ENCODE measurements at places on chromosomes 16 and 17.

DNA sequence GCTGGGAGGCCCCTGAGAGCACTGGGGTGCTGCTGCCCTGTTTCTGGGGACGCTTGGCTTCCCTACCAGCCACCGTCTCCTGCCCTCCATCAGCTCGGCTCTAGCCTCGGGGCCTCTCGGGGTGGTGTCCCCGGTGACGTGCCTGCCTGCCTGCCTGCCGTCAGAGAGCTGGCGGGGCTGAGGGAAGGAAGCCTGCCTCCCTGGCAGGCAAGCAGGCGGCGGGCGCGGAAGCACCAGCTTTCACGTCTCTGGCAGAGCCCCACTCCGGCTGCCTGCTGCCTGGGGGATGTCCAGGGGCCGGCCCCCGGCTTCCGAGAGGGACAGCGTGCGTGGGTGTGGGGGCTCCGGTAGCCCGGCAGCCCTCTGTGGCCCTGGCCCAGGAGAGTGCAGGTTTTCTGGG lies 9.3 kb downstream of the CENPX start:
- no peak for DNase-seq

DNA sequence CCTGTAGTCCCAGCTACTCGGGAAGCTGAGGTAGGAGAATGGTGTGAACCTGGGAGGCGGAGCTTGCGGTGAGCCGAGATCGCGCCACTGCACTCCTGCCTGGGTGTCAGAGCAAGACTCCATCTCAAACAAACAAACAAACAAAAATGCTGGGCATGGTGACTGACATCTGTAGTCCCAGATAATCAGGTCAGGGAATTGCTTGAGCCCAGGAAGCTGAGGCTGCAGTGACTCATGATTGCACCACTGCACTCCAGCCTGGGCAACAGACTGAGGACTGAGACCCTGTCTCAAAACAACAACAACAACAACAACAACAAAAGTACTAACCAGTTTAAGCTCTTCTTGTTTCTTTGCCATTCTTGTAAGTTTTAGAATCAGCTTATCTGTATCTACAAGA lies 383.0 kb upstream of the PMFBP1 start:
- DNase-seq, result no peak

- DNase-seq, result no peak
Observed at GRCh38 chr17:81240761-81241160, 1.6 kb downstream of the NDUFAF8 start.

DNA sequence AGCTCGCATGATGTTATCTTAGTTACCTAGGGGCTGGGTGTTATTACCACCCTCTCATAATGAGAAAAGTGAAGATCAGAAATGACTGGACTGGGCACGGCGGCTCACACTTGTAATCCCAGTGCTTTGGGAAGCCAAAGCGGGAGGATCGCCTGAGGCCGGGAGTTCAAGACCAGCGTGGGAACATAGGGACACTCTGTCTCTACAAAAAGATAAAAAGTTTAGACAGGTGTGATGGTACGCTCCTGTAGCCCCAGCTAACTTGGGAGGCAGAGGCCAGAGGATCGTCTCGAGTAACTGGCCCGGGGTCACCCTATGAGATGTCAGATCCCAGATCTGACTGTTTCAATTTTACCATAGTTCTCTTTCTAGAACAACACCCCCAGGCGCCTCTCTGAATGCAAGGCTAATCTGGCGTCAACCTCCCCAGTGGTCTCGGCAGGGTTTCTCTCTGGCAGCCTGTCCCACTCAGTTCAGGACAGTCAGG lies 1.9 kb upstream of the CCDC102A start:
- no peak for DNase-seq

GRCh38 chr16:84616515-84616914 lies 1.4 kb downstream of the COTL1 start:
- no peak for DNase-seq

DNA sequence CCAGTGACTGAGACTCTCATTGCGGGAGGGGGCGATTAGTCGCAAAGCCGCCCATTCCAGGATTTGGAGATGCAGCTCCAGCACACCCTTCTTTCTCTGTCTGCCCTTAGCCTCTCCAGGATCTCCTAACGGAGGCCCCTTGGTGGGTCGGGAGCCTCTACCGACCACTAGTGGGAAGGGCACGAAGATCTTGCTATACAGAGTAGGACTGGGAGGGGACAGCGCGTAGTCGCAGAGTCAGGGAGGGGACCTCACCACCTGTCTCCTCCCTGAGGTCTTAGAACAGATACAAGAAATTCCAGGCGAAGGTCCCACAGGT lies 588 bp upstream of the SMTNL2 start:
- DNase-seq, result no peak

DNA sequence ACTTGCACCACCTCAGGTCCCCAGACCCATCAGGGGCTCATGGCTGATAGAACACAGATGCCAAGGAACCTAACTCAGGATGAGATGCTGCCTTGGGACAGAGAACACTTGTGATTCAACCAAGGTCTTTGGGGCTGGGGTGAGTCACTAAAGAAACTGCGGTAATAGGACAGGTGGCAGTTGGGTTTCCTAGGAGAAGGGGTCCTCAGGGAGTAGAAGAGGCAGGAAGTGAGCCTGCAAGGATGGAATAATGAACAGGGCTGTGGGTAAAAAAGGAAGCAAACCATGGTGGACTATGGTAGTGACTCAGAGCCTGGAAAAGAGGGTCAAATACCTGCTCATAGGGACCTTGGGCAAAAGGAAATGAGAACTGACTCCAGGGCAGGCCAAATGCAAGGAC lies 6.5 kb upstream of the PNPO start:
- DNase-seq, result no peak

DNA sequence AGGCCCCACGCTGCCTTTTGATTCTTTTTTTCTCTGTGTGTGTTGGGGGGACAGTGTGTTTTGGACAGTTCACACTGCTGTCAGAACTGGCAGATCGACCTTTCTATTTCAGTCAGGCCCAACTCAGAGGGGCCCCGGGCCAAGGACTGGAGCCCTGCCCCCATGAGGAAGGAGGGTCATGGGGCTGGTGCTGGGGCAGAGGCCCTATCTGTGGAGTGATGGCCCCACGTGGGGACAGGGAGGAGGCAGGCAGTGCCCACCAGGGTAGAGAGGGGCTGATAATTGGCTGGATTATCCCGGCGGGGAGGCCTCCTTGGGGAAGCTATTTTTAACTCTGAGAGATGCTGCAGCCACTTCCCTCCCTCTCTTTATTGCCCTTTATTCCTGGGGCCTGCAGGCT lies 5.7 kb upstream of the KCNJ12 start:
- no peak for DNase-seq

DNA sequence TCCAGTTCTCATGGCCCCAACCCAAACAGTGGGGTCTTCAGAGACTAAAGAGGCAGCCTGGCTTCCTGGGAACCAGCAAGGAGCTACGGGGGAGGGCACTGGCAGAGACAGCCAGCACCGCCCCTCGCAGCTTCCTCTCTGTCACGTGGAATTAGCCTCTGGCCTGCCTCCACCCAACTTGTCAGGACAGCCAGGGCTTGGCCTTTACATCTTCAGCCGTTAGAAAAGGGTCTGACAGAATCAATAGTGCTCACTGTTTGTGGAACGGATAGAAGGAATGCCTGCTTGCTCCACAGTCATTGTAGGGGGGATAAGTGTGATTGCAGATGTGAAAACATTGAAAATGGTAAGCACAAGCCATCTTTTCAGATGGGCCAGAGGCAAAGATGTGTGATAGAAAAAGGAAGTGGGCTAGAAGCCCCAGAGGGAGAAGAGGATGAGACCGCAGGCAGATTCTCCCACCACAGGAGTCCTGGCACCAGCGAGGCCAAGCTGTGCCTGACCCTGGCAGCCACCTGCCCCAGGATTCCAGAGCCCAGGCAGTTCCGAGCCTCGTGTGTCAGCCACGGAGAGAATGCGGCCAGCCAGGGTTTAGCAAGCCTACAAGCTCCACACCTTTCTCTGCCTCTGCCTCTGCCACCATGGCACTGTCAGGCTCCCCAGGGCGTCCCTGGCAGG lies 18.6 kb downstream of the GRIN2C start:
- DNase-seq, result no peak

- no peak for DNase-seq
Observed at GRCh38 chr17:74868251-74868907, 4.4 kb downstream of the FDXR start.

DNA sequence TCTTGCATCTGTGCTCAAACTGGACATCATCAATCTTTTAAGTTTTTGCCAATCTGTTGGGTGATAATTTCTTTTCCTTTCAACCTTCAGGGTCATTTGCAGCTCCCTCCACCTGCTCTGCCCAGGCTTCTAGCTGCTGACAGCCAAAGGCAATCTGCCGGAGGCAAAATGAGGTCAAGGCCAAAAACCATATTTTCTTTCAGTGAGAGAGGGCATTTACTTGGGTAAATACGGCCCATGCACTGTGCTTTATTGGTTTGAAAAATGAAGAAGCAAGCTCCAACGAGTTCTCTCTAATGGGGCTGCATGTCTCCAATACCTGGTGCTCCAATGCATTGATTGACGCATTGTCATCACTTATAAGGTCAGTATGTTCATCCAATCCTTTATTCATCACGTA lies 23.1 kb downstream of the RBFOX1 start:
- DNase-seq, result no peak

DNA sequence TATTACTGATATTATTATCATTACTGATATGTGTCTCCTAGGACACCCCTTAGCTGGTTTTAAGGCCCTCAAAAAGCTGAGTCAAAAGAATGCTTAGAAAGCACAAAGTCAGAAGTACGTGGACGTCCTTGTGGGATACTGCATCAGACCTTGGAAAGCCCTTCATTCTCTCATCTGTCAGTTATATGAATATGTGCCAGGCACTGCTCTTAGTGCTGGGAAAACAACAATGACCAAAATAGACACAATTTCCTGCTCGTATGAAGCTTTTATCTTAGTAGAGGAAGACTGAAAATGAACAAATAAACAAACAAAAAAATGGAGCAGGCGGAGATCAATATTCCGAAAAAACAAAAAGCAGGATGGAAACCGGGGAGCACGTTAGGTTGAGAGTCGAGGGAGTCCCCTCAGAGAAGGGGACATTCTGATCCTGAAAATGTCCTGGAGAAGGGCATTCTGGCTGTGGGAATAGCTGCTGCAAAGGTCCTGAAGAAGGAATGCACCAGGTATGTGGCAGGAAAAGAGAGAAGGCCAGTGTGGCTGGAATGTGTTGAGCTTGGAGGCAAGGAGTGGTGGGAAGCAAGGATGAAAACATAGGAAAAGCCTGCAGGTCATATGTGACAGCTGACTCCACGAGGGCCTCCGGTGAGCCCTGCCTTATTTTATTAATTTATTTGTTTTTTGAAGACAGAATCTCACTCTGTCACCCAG lies 15.5 kb upstream of the TMEM94 start:
- DNase-seq, result no peak

GRCh38 chr17:18267927-18268711 lies 7.7 kb downstream of the MIEF2 start:
- no peak for DNase-seq

DNA sequence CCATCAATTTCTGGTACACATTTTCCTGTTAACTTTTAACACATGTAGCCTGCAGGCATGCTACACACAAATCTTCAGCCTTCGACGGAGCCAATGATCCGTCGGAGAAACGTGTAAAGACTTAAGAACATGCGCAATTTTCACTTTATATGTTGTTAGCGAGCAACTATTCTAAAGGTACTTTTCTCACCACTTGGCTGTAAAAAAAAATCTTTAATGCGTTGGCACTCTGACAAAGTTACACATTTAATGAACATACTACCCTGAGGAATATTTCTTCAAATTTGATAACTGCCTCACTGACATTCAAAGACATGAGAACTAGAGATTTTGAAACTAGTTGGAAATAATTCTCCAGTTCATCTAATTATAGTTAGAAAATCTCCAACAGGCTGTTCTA lies 507.5 kb upstream of the SALL1 start:
- DNase-seq, result no peak

DNA sequence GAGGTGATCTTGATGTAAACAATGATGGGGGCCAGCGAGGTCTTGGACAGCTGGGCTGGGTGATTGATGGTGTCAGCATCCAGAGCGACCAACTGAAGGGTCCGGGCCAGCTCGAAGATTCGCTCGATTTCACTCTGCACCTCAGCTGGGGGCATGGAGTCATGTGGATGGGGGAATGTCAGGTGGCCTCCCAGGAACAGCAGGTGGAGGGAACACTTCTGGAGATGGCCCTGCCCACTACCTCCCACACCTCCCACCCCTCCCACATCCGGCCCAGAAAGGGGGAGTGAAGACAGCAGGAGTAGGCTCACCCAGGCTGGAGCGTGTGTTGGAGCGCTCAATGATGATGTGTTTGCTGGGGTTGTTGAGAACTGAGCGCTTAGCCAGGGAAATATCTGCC lies 13.7 kb downstream of the CACNB1 start:
- DNase-seq, result no peak

DNA sequence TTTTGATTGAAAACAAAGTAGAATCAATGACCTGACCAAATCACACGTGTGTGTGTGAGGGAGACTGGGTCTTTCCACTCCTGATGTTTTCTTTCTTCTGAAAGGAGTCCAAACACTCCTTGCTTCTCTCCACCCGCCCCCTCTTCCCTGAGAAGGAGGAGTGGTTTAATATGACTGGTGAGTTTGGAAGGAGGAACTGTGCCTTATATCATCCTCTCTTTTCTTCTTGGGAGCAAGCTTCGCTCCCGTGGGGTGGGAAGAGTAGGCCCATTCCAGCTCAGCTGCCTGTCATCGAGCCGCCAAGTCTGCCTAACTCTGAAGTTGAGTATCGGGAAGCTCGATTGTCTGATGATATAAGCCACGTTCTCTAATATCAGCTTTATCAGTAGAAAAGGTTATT lies 96.5 kb downstream of the YPEL2 start:
- no peak for DNase-seq

GRCh38 chr17:41402161-41402560 lies 4.8 kb upstream of the KRT31 start:
- DNase-seq, result no peak

DNA sequence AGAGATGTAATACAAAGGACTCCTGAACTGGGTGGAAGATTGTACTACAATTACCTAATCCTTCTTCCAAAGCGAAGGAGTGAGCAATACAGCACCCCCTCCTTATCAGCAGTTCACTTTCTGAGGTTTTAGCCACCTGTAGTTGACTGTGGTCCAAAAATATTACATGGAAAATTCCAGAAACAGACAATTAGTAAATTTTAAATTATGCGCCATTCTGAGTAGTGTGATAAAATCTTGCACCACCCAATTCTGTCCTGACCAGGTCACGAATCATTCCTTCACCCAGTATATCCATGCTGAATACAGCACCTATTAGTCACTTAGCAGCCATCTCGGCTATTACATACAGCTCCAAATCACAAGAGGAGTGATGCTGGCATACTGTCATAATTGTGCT lies 23.2 kb downstream of the VPS53 start:
- DNase-seq, result no peak

GRCh38 chr16:16136588-16136987 lies 86.7 kb downstream of the ABCC6 start:
- DNase-seq, result no peak

GRCh38 chr16:77231047-77231446 lies 31.8 kb downstream of the SYCE1L start:
- DNase-seq, result no peak
